ENCODE measurements at places on chromosomes 6 and 20.

DNA sequence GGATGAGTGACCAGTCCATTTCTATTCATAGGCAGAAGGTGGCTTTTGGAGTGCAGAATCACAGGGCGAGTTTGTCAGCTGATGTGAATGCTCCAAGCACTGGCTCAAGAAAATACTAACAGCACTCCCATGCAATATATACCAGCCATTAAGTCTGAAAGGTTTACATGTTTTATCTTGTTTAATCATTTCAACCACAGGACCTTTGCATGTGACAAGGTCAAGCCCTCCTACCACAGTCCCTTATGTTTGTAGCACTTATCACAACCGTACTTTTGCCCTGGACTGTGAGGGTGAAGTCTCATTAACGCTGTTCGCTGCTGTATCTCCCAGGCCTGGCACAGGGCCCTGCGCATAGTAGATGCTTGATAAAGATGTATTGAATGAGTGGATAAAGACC lies 99.3 kb upstream of the PMEPA1 start:
- no peak for DNase-seq

- no peak for DNase-seq
Observed at GRCh38 chr6:7087491-7087979, 20.2 kb upstream of the RREB1 start.

DNA sequence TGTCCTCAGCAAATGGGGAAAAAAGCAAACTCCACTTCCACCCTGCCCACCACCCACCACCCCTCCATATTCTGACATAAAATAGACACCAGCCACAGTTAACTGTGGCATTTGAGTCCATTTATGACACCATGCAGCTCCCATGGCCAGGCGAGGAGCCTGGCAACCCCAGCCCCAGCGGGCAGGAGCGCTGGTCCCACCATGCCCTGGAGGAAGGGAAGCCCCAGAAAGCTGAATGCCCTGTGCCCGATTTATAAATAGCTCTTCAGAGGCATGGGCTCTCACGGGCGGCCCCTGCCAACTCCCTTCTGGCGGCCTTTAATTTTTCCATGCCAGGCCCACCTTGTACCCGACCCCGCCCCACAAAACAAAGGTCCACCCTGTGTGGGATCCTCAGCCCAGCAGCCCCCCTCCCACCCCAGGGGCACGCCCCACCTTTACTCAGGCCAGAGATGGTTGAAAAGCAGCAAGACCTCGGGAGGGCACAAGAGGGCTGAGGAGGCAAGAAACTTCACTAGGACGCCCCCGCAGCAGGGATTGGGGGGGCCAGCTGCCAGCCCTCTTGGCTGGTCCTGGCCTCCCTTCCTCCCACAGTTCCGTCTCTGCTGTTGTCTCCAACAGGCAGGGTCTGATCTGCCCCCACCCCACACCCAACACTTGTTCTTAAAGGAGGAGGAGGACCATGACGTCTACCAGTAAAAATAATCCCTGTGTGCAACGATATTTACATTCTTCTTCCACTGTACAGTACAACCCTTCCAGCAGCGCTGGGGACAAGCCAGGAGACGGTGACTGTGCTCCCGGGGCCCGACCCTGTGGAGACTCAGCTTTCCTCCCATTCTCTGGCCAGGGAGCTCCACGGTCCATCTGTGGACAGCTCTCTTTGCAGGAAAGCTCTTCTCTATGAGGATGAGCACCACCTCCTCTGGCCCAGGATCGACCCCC lies 115.6 kb upstream of the CDYL start:
- no peak for DNase-seq

DNA sequence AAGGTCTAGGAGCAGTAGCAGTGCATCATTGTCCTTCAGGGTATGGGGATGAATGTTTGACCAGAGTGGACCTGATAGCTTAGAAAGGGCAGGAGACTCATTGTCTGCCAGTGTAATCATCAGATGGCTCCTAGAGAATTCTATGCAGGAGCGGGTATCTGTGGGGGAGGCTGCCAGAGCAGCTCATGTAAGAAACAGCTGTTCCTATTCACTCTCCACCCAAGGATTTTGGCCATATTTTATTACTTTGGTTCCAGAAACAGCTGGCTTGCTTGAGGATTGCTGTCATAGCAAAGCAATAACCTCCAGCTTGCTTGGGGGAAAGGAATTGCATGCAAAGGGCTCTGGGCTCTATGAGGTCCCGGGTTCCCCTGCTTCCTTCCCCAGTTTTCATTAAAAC lies 44.1 kb downstream of the RALY start:
- DNase-seq: no peak

GRCh38 chr20:60837173-60837770 lies 414.8 kb upstream of the CDH4 start:
- DNase-seq: no peak

GRCh38 chr6:170160031-170160627 lies 130.7 kb downstream of the DLL1 start:
- no peak for DNase-seq

DNA sequence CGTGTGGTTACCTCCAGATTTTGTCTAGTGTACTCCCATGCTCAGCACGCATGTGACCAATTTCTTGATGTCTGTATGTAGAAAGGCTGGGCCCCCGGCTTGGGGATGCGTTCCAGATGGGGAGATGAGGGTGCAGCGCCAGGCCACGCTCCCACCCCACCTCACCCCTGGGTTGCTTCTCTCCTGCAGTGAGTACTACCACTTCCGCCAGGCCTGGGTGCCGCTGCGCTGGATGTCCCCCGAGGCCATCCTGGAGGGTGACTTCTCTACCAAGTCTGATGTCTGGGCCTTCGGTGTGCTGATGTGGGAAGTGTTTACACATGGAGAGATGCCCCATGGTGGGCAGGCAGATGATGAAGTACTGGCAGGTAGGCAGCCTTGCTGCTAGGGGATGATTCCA lies 11.5 kb upstream of the SRF start:
- no peak for DNase-seq

GRCh38 chr20:19672498-19672897 lies 85.6 kb upstream of the RIN2 start:
- no peak for DNase-seq

GRCh38 chr6:138818496-138819194 lies 22.8 kb downstream of the ECT2L start:
- no peak for DNase-seq

All from D341Med (cell line).